Fibroblast of lung (primary cell): ENCODE measurements at places on chromosomes 7 and 10.

DNA sequence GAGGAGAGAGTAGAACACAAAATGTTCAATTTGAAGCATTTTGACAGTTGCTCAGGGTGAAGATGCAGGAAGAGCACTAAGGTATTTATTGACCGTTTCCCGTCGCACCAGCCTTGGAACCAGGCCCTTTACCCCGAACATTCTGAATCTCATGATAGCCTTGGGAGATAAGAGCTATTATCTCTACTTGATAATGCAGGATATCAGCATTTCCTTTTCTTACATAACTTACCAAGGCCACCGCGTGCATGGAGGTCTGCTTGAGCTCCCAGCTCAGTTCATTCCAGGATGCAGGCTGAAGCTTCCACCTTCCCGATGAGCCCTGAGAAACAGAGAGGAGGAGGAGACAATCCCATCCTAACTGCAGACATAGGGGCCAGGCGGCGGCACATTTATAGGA, 324.2 kb upstream of the COBL start:
- no peaks in the 10 kb centered on the region for H3K4me1 ChIP-seq
- no peaks in the 10 kb centered on the region for H3K27me3 ChIP-seq
- H3K36me3 ChIP-seq, result no peaks in the 10 kb centered on the region
- no peak overlapping the region for H3K4me3 ChIP-seq
- DNase-seq, result no peak

DNA sequence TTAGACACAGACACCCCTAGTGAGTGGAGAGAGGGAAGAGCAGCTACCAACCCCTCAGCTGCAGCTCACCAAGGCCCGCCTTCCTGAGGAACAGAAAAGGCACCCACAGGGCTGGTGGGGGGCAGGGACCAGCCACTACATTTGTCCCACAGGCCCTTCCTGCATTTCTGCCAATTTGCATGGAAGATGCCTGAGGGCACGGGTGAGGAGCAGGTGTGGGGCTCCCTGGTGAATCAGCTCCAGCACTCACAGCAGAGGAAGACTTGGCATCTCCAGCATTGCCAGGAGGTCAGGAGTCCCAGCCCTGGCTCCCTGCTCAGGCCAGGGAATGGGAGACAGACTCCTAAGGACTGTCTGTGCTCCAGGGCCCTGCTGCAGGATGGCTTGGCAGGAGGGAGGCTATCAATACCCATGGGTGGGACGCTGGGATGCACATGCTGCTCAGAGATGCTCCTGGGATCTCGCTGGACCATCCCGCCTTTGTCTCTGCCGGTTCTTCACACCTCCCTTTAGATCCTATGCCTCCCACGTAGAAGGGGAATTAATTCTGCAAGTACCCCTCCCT, 109.7 kb downstream of the SLIT1 start:
- no peak for DNase-seq
- no peaks in the 10 kb centered on the region for H3K36me3 ChIP-seq
- H3K4me1 ChIP-seq, result no peaks in the 10 kb centered on the region

DNA sequence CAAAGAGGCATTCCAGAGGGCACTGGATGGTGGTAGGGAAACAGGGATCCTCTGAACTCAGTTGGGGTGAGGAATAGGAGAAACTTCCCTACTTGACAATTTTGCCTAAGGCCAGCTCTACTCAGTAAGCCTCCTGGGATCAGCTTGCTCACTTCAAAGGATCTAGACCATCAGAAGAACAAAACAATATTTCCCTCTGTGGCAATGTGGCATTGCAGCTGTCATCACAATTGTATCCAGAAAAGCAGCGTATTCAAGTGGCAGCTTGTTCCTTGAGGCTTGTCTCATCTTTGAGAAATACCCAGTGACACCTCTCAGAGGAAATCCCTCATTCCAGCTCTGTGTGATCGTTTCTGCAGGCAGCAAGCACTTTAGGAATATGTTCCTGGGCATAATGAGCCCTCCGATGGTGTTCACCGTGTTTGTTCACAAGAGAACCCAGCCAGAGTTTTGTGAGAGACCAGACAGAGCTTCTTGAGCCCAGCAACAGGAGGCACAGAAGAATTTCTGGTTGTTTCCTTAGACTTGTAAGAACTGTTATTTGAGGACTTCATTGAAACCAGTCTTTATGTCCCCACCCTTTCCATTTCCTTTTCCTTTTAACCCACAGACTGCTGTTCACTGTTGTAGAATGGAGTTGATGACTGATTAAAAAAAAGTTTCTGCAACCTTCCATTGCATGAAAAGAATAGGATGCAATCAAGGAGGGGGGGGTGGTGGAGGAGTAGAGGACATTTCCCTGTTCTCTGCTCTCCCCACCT, 747.3 kb downstream of the LRMDA start:
- H3K27me3 ChIP-seq, result no peaks in the 10 kb centered on the region
- no peaks in the 10 kb centered on the region for H3K36me3 ChIP-seq
- no peaks in the 10 kb centered on the region for H3K4me1 ChIP-seq

DNA sequence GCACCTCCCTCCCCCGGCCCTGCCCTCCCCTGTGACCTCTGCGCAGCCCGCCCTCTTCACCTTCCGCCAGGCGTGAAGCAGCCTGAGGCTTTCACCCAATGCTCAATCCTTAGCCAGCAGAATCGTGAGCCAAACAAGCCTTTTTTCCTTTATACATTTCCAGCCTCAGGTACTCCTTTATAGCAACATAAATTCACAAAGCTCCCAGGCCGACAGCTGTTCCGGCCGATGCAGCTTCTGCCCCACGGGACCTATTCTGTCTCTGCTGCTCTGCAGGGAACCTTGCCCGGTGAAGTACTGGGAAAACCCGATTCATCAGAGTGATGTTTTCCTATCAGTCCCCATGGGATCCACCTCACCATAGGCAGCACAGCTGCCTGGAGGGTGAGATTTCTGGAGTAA, 87.4 kb downstream of the CHST15 start:
- no peak overlapping the region for H3K4me3 ChIP-seq
- H3K36me3 ChIP-seq, result no peaks in the 10 kb centered on the region
- no peak overlapping the region for H3K27ac ChIP-seq

GRCh38 chr7:7565746-7566650, 686 bp upstream of the MIOS start:
- no peak for DNase-seq
- H3K4me3 ChIP-seq, result peak overlapping the region; percentile 53
- H3K4me1 ChIP-seq, result peaks cover 2% of the 10 kb centered on the region
- no peaks in the 10 kb centered on the region for H3K36me3 ChIP-seq
- no peak overlapping the region for H3K27ac ChIP-seq
- no peaks in the 10 kb centered on the region for H3K27me3 ChIP-seq

DNA sequence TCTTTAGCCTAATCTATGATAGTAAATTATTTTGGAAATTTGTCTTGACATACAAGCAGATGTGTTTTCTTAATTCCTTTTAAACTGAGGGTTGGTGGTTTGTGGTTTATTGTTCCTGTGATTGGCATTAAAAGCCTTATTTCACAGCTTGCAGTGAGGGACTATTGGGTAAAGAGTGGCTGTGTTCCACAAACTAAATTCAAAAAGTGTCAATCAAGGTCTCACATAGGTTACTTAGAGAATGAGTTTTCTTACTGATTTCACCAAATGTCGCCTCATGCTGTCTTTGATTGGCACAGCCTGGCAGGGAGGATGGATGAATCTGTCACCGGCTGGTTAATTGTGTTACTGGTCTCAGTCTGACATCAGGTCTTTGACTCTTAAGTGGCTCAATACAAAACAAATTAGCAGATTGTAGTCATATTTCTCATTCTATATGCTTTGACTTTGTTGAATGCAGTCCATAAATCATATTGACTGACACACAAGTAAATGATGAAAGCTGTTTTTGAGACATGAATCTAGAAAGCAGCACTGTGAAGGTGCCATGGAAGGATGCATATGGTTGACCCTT, 66.8 kb upstream of the CYP26C1 start:
- H3K27me3 ChIP-seq, result no peaks in the 10 kb centered on the region
- DNase-seq, result no peak
- H3K36me3 ChIP-seq, result no peaks in the 10 kb centered on the region
- H3K4me1 ChIP-seq, result no peaks in the 10 kb centered on the region

GRCh38 chr10:84008878-84009277, 130.4 kb upstream of the GHITM start:
- H3K27me3 ChIP-seq, result no peaks in the 10 kb centered on the region
- DNase-seq, result no peak
- no peaks in the 10 kb centered on the region for H3K4me1 ChIP-seq
- H3K36me3 ChIP-seq, result no peaks in the 10 kb centered on the region

GRCh38 chr7:100779359-100779758, 46.0 kb downstream of the ZAN start:
- H3K4me1 ChIP-seq, result no peaks in the 10 kb centered on the region
- no peaks in the 10 kb centered on the region for H3K36me3 ChIP-seq
- H3K27me3 ChIP-seq, result peaks cover 5% of the 10 kb centered on the region
- no peak for DNase-seq
- no peak overlapping the region for H3K4me3 ChIP-seq

DNA sequence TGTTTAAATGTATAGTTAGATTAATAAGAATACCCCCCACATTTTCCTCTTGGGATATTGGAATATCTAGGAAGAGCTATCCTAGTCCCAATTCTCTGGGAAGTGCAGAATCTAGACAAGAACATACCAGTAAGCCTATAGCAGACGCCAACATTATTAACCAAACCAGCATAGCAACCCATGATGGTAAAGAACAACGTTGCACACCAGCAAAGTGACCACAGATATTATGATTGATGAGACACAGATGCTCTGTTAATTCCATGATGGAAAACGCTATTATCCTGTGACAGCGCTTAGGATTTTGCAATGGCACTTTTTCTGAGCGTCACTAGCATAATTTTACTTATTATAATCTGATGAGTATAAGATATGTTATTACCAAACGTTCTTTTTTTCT, 603.1 kb upstream of the PCDH15 start:
- no peak for DNase-seq
- H3K27ac ChIP-seq, result no peak overlapping the region
- H3K36me3 ChIP-seq, result no peaks in the 10 kb centered on the region
- H3K4me1 ChIP-seq, result no peaks in the 10 kb centered on the region

DNA sequence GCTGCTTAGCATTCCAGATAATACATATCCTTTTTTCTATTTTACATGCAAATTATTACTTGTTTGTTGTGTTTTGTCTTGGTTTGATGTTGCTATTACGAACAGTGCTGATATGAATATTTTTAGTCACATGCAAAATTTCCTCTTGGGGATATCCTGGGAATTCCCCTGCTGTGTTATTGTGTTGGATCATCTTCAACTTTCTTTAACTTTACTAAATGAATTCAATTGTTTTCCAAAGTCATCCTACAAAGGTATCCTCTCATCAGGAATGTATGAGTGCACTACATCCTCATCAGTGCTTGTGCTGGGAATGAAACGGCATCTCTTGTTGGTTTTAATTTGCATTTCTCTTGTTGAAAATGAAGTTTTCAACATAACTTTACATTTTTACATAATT, 87.1 kb downstream of the AASS start:
- no peaks in the 10 kb centered on the region for H3K4me1 ChIP-seq
- no peaks in the 10 kb centered on the region for H3K36me3 ChIP-seq
- no peak overlapping the region for H3K27ac ChIP-seq
- no peak for DNase-seq

GRCh38 chr7:25297278-25297677, 69.0 kb upstream of the NPVF start:
- no peaks in the 10 kb centered on the region for H3K27me3 ChIP-seq
- no peaks in the 10 kb centered on the region for H3K4me1 ChIP-seq
- H3K4me3 ChIP-seq, result no peak overlapping the region
- no peak for DNase-seq

DNA sequence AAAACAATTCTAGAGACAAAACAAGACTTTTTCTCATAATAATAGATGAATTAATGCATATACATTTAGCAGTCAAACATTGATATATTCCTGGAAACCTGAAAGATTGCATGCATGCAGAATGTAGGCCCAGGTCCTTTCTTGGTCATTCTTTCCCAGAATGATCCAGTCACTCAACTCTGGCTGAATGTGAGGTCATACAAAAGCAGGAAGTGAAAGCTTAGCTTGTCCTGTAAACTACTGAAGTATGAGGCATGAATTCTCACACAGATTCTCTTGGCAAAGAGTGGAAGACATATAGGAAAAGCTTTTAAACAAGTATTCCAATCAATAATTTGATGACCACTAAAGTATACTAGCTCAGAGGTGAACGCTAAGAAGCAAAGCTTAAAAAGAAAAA, 253.9 kb downstream of the PPP1R3A start:
- no peaks in the 10 kb centered on the region for H3K4me1 ChIP-seq
- no peak overlapping the region for H3K4me3 ChIP-seq
- no peak overlapping the region for H3K27ac ChIP-seq
- H3K27me3 ChIP-seq, result no peaks in the 10 kb centered on the region
- no peaks in the 10 kb centered on the region for H3K36me3 ChIP-seq
- DNase-seq, result no peak

DNA sequence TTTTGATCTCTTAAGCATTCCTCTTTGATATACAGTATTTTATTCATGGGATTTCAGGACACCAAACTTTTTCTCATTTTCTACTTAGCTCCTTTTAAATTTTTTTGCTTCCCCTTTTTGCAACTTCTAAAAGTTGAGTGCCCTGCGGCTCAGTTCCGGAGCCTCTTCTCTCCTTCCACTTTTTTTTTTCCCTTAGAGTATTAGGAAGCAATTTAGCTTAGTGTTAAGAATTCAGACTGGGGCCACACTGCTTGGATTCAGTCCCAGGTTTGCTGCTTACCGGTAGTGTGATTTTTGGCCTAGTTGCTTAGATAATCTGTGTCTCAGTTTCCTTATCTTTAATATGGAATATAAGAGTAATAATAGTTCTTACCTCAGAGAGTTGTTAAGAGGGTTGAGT, 3.4 kb downstream of the STAM start:
- peaks cover 3% of the 10 kb centered on the region for H3K4me1 ChIP-seq
- no peak for DNase-seq
- no peaks in the 10 kb centered on the region for H3K27me3 ChIP-seq
- H3K36me3 ChIP-seq, result no peaks in the 10 kb centered on the region
- no peak overlapping the region for H3K27ac ChIP-seq

GRCh38 chr7:130971297-130971696, 237.3 kb upstream of the KLF14 start:
- DNase-seq, result no peak
- H3K4me1 ChIP-seq, result no peaks in the 10 kb centered on the region
- no peak overlapping the region for H3K27ac ChIP-seq
- no peaks in the 10 kb centered on the region for H3K36me3 ChIP-seq
- no peak overlapping the region for H3K4me3 ChIP-seq
- no peaks in the 10 kb centered on the region for H3K27me3 ChIP-seq

DNA sequence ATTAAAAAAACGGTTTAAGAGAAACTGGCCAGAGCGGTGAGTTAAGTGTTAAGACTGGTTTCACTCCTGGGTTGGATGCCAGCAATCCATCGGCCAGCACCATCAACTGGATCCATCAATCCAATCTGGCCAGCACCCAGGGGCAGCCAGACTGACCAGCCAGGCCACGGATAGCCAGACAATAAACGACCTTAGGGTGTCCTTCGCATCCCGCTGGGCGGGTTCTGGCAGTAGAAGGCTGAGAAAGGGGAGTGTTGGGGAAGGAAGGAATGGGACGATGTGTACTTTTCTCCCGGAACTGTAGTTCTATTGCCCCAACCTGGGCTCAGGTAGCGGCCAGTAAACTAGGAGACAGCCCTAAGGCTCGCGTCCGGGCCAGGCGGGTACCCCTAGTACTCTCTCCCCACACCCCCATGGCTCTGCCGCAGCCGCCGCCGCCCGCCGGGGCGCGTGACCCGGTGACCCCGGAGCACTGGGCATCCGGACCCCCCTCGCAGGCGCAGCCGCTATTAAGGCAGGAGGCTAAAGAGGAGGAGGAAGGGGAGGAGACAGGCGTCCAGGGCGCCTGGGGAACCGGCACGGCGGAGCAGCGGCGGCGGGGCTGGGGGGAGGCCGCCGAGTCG, at the start of gene CASD1:
Gene CASD1, plus strand, starts transcription at position 546 of the 623 bp plus-strand sequence. CDS start 276 bp downstream, outside the sequence.
- H3K27me3 ChIP-seq, result no peaks in the 10 kb centered on the region
- DNase-seq, result peak; percentile 10
- H3K36me3 ChIP-seq, result no peaks in the 10 kb centered on the region
- H3K27ac ChIP-seq, result peak within 1 kb of the TSS; percentile 79
- peak within 1 kb of the TSS; percentile 75 for H3K4me3 ChIP-seq
- no peaks in the 10 kb centered on the region for H3K4me1 ChIP-seq
